Chondrocyte (in vitro differentiated cells): ENCODE measurements at places on chromosomes 6 and 20. TPM values are rescaled to one million over a fixed set of nuclear protein-coding genes. Genes with fewer than 3 reads are reported as not detected.
A peak's percentile ranks its signal among the peaks of the same experiment; 100 is the strongest.

Gene OR2J3
- total RNA-seq, result not detected in 3 replicates

Gene POU5F1
- total RNA-seq, result 1.2 to 1.6 TPM in 2 of 3 replicates, not detected in the other

- H3K36me3 ChIP-seq, result peaks cover 3% of the 10 kb centered on the region
- peaks cover 9% of the 10 kb centered on the region for H3K4me1 ChIP-seq
- no peak overlapping the region for H3K27ac ChIP-seq
- H3K4me3 ChIP-seq, result no peak overlapping the region
Observed at GRCh38 chr6:72825315-72825911, 203.5 kb downstream of the KCNQ5 start.

DNA sequence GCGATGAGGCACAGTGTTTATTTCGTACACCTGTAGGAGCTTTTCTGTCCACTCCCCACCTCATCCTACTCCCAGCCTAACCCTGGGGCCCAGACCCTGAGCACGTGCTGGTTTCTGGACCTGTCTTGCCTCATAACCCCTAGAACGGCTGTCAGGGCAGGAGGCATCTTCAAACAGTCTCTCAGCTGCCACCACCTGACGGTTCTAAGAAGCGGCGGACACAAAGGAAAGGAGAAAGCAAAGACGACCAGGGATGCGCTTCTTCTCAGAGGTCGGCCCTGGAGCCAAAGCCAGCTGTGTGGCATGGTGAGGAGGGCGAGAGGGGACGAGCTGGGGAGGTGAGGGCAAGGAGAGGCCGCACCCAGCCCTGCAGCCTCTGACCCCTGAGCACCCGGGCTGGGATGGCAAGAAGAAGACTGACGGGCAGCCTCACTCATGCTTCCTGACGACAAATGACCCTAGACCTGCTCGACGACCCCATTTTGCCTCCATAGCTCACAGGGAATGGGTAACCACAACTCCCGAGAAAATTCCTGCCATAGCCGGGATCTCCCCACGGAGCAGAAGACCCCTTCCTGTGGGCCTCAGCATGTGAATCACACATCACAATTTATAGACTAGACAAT lies 62.1 kb downstream of the WDR27 start:
- no peak overlapping the region for H3K27ac ChIP-seq
- no peak overlapping the region for H3K4me3 ChIP-seq
- no peaks in the 10 kb centered on the region for H3K4me1 ChIP-seq
- H3K36me3 ChIP-seq, result peaks cover under 1% of the 10 kb centered on the region

DNA sequence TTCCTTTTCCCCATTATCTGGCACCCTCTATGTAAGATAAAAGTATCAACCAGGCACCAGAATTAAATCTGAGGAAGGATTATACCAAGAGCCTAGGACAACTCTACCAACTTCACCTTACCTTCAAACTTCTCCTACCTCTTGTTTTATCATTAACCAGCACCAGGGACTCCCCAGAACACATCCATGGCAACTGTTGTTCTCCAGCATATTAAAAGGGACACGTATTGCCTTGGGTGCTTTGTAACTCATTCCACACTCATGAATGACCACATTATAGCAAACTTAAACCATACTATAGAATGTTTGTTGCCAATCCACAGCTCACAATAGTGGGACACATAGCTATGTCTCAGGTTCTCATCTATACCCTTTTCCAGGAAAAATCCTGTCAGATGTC lies 11.9 kb upstream of the FBXL4 start:
- no peaks in the 10 kb centered on the region for H3K4me1 ChIP-seq
- H3K36me3 ChIP-seq, result no peaks in the 10 kb centered on the region

DNA sequence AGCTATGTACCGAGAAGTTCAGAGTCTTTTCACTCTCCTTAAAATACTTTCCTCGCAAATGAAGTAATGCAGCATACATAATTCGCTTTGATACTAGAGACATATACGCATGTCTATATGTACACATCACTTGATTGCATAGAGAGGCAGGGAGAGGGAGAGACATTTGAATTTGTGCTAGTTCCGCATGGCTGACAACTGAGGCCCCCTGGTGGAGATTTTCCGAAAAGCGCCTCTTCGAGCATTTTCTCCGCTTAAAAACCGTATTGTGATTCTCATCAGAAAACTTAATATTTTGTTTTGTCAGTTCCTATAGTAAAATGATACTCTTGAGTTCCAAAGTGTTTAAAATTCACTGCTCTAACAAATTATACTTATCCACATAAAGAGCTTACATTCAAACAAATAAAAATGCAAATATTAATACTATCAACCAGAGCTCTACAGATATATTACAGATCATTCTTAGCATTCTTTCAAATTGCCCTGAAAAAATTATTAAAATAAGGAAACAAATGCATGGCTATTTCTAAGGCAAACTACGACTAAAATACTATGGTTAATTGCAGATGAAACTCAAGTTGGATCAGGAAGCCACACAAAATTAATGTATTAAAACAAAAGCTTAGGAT lies 637 bp downstream of the MYLK4 start:
- H3K27ac ChIP-seq, result no peak overlapping the region
- peaks cover 26% of the 10 kb centered on the region for H3K4me1 ChIP-seq
- no peak for DNase-seq
- no peak overlapping the region for H3K4me3 ChIP-seq
- no peaks in the 10 kb centered on the region for H3K27me3 ChIP-seq
- no peaks in the 10 kb centered on the region for H3K36me3 ChIP-seq

GRCh38 chr6:1636272-1636825 lies 26.6 kb downstream of the FOXC1 start:
- peaks cover 2% of the 10 kb centered on the region for H3K36me3 ChIP-seq
- no peaks in the 10 kb centered on the region for H3K27me3 ChIP-seq
- no peak overlapping the region for H3K27ac ChIP-seq
- peaks cover 4% of the 10 kb centered on the region for H3K4me1 ChIP-seq
- DNase-seq, result no peak
- H3K4me3 ChIP-seq, result no peak overlapping the region

DNA sequence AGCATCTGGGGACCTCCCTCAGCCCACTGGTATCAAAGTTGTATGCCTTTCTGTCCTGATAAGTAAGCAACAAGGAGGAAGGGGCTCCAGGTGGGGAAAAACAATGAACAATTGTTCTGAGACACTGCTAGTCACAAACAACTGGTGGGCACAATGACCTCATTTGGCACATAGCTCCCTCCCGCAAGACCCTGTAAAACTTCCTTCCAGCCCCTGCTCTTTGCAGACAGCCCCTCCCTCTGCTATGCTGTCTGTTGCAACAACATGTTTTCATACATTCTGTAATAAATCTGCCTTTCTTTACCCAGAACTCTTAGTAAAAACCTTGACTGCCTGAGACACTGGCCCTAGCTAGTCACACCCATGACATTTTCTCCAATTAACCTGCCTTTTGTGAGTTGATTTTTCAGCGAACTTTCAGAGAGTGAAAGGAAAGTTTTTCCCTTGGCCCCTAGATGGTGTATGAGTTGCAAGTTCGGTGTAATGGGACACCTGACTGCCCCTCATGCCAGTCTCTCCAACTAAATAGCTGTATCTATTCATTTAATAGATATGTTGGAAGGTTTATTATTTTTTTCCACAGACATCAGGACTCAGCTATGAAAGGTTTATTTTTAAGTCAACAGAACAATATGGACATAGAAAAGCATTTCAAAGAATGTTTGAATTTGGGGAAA lies 142.3 kb upstream of the SLC22A16 start:
- H3K36me3 ChIP-seq, result peaks cover 17% of the 10 kb centered on the region
- H3K27ac ChIP-seq, result no peak overlapping the region
- no peak overlapping the region for H3K4me3 ChIP-seq
- H3K4me1 ChIP-seq, result peaks cover 7% of the 10 kb centered on the region
- no peak for DNase-seq

DNA sequence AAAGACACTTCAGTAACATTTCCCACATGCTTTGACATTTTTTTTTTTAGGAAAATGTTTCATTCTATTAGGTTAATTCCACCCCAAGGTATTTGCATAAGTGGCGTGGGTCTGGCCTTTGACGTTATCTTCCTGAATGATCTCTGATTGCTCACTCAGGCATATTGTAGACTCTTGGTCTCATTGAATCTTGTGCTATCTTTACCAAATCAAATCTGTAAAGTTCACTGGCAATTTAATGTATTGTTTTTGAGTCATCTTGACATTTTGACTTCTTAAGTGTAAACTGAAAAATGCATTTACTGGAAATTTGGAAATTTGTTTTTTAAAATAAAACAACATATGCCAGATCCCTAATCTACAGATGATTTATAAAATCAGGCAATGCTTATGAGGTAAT lies 16.0 kb upstream of the VIP start:
- H3K27me3 ChIP-seq, result peaks cover 12% of the 10 kb centered on the region
- H3K4me1 ChIP-seq, result no peaks in the 10 kb centered on the region
- H3K36me3 ChIP-seq, result no peaks in the 10 kb centered on the region
- DNase-seq, result no peak
- H3K4me3 ChIP-seq, result no peak overlapping the region

DNA sequence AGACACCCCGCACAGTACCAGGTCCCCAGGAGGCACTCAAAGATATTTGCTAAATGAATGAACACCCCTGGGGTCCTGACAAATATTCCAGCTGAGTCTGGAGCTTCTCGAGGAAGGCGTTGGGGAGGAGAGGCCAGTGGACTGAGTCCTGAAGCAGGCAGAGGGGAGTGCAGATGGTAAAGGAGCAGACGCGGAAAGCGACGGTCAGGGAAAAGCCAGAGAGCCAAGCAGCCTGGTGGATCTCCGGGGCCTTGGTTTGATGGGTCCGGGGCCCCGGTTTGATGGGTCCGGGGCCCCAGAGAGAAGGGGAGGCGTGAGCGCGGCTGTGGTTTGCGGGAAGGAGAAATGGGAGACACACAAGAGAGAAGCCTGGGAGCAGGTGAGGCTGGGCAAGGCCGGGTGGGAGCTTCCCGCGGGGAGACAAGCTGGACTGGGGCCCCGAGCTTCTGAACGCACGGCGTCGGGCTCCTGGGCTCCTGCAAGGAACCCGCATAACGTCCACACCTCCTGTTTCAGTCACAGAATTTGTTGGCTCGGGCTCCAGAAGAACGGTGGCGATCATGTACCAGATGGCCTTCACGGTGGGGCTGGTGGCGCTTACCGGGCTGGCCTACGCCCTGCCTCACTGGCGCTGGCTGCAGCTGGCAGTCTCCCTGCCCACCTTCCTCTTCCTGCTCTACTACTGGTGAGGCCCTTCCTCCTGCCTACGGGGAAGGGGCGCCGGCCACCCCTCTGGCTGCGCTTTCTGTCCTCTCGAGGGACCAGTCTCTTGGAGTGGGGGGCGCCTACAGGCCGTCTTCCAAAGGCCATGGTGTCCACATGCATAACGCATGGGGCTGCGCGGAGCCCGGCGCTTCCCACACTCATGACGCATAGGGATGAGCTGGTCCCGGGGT lies 12.1 kb downstream of the SLC22A1 start:
- H3K4me1 ChIP-seq, result peaks cover 21% of the 10 kb centered on the region
- DNase-seq, result no peak
- peaks cover 12% of the 10 kb centered on the region for H3K36me3 ChIP-seq

DNA sequence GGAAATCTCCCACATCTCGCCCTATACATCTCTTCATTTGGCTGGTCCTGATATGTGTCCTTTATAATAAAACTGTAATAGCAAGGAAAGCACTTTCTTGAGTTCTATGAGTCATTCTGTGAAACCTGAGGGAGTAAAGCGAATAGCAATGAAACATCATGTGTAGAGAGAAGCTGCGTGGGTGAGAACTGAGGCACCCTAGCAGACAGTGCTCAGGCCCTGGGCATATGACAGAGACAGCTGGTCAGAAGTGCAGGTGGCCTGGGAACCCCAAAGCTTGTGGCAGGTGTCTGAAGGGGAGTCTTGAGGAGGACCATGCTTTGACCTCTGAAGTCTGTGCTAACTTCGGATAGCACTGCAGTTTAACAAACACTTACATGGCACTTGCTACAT lies 1.3 kb upstream of the BLOC1S5 start:
- H3K36me3 ChIP-seq, result no peaks in the 10 kb centered on the region
- no peak overlapping the region for H3K27ac ChIP-seq
- H3K4me1 ChIP-seq, result peaks cover 8% of the 10 kb centered on the region
- no peaks in the 10 kb centered on the region for H3K27me3 ChIP-seq
- no peak for DNase-seq

DNA sequence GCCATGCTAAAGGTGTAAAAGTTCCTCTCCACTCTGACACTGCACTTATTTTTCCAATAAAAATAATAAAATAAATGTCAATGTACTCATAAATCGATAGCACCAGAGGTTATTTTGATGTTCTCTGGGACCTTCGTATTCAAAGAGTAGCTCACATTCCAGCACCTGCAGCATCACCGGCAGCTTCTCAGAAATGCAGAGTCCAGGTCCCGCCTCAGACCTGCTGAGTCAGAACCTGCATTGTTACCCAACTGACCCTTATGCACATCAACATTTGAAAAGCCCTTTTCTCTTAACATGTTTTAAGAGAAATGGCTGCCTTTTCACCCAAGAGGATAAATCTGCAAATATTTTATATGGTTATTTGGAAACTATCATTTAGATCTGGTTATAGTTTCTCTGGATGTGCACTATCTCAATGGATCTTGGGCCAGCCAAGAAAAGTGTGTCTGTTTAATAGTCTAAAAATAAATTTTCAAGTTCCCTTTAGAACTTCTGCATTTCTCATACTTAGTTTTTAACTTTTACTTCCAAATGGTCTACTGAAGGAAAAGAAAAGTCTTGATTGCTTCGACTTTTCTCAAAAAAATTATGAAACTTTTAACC lies 216.2 kb upstream of the PRDM1 start:
- no peak overlapping the region for H3K27ac ChIP-seq
- no peak overlapping the region for H3K4me3 ChIP-seq
- peaks cover 6% of the 10 kb centered on the region for H3K36me3 ChIP-seq

GRCh38 chr6:36383606-36384005 lies 3.9 kb downstream of the ETV7 start:
- H3K27ac ChIP-seq, result no peak overlapping the region
- H3K27me3 ChIP-seq, result peaks cover 9% of the 10 kb centered on the region
- DNase-seq, result no peak
- peaks cover 17% of the 10 kb centered on the region for H3K4me1 ChIP-seq

- H3K4me3 ChIP-seq, result no peak overlapping the region
- H3K36me3 ChIP-seq, result no peaks in the 10 kb centered on the region
- no peak for DNase-seq
- H3K27me3 ChIP-seq, result peaks cover 1% of the 10 kb centered on the region
- H3K4me1 ChIP-seq, result no peaks in the 10 kb centered on the region
Observed at GRCh38 chr6:129188795-129189194, 305.9 kb downstream of the LAMA2 start.

GRCh38 chr6:163437466-163437865 lies 22.9 kb downstream of the QKI start:
- DNase-seq, result no peak
- peak overlapping the region; percentile 58 for H3K27ac ChIP-seq
- H3K27me3 ChIP-seq, result no peaks in the 10 kb centered on the region
- H3K36me3 ChIP-seq, result peaks cover 2% of the 10 kb centered on the region
- H3K4me3 ChIP-seq, result no peak overlapping the region
- peaks cover 66% of the 10 kb centered on the region for H3K4me1 ChIP-seq

- no peaks in the 10 kb centered on the region for H3K4me1 ChIP-seq
- peaks cover 64% of the 10 kb centered on the region for H3K36me3 ChIP-seq
- no peak overlapping the region for H3K27ac ChIP-seq
- peak; percentile 92 for DNase-seq
- H3K4me3 ChIP-seq, result no peak overlapping the region
Observed at GRCh38 chr20:35001596-35002362, 46.1 kb downstream of the MYH7B start.

- H3K4me1 ChIP-seq, result peaks cover 11% of the 10 kb centered on the region
- no peak for DNase-seq
- no peak overlapping the region for H3K27ac ChIP-seq
- no peaks in the 10 kb centered on the region for H3K27me3 ChIP-seq
- H3K36me3 ChIP-seq, result peaks cover 5% of the 10 kb centered on the region
Observed at GRCh38 chr6:70717038-70717801, 49.5 kb downstream of the SMAP1 start.
